ENCODE measurements at places on chromosomes 6 and 20.

GRCh38 chr6:119552021-119552420 is 202.5 kb upstream of the MAN1A1 start:
- no peak for DNase-seq

GRCh38 chr20:50380697-50381040 is 129.5 kb upstream of the PTPN1 start:
- DNase-seq, result peak; percentile 26

GRCh38 chr6:47073125-47074110 is 31.3 kb upstream of the ADGRF1 start:
- no peak for DNase-seq

- DNase-seq, result peak; percentile 54
Observed at GRCh38 chr6:75206576-75207342, 906 bp upstream of the COL12A1 start.

DNA sequence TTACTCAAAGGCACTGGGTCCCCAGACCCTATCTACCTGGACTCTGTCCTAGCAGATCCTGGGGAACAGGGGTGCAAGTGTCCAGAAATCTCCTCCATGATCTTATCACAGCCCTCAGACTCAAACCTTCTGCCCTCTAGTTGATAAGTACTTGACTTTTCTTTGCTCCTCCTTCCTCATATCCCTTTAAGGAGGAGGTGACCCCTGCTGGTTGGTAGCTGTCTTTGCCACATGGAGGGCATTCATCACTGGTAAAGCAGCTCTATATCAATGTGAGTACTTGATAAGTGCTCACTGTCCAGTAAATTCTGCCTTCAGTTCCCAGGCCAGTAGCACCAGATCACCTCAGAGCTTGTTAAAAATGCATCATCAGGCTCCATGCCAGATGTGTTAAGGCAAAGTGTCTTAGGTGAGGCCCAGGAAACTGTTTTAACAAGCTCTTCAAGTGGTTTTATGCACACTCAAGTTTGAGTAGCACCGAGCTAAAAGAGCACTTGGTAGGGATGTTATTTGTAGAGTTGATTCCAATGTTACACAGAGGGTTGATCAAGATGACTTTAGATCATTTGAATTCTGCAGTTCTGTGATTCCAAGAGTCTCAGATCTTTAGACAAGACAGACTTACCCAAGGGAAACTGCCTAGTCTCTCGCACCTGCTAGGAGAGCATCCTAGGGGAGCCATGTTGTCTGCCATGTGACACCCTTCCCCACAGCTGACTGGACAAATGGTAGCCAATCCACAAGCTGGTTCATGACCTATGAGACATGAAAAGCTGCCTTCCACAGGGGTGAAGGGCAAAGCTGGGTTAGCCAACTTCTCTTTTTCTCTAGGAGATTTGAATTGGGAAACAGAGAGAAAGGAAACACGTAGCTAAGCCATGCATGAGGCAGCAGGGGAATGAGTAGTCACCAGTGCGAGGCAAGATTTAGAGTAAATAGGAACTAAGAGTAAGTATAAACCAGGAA is 18.6 kb downstream of the TREML2 start:
- peak; percentile 33 for DNase-seq

- DNase-seq, result no peak
Observed at GRCh38 chr6:14315353-14315752, 197.8 kb downstream of the CD83 start.

All from astrocyte of the spinal cord (primary cell).